HT-29 (cell line): ENCODE measurements at places on chromosomes 3 and 15.

GRCh38 chr15:91867581-91868026 lies 14.1 kb downstream of the SLCO3A1 start:
- DNase-seq, result peak; percentile 93

DNA sequence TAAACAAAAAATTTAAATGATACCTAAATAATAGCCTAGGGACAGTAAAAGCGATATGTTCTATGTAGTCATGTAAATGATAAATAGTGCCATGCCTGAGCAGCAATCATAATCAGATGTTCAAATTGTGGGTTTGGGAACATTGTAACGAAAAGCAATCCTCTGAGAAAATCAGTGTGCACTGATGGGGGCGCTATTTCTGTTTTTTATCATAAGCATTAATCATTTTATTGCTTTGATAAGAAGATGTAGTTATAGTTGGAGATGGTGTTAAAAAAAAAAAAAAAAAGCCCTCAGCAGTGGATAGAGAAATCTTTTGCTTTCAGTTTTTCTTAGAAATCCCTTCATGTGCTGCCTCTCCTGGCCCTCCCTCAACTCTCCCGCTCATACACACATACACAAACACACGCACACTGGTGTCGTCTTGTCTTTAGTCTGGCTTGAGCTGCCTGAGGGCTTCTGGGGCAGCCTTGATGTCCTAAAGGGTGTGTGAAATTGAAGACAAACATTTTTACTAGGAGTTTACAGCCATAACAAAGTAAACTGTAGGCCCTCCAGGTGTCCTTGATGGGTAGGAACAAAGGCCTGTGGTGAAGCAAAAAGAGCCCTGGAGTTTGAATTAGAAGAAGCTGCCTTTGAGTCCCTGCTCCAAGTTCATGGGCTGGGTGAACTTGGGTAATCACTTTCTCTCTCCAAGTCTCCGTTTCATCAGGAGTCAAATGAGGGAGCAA lies 428.1 kb downstream of the SOX2 start:
- no peak for DNase-seq

DNA sequence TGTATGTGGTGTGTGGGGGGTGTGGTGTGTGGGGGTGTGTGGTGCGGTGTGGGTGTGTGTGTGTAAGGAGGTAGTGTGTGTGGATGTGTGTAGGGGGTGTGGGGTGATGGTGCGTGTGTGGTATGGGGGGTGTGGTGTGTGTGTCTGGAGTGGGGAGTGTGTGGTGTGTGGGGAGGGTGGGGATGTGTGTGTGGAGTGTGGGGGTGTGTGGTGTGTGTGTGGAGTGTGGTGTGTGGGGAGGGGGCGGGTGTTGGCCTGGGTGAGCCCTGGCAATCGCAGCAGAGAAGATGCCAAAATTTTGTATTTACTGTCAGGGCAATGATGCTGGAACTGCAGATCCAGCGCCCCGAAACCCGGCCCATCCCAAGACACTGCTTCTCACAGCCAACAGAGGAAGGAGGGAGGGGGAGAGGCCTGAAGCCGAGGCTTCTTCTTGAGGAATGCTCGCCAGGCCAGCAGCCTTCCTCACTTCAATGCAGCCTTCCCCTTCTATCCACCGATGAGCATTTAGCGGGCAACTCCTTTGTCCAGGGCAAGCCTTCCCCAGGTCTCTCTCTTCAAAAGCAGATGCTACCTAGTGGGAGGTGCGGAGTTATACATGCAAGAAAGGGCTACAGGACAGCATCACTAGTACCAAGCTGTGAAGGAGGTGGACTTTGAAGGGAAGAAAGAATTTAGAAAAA lies 11.9 kb upstream of the SRP14 start:
- DNase-seq, result peak; percentile 62

DNA sequence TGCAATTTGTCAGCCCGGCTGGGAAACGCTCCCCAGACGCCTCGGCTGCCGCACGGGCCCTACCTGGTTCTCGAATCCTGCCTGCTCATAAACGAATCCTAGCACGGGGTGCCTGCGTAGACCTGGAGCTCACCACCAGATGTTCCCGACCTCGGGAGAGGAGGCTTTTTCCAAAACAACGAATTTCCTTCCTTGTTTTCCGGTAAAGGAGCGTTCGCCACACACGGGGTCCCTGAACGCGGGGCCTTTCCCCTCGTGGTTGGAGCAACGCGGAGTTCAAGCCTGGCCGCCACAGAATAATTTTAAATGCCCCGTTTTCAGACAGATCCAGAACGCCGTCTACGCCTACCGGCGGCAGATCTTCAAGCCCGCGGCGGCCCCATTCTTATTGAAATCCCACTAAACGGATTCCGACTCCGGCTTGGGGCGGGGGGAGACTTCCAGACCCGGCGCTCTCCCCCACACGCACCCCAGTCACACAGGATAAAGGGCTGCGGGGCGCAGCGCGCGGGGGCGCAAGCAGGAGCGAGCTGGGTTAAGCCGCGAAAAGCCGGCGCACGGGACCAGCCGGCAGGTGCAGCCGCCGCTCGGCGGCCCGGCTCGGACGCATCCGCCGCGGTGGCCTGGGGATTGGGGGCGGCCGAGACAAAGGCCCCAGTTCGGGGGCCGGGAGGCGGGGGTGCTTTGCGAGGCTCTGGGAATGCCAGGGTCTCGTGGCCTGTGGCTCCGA lies 895 bp downstream of the GATA2 start:
- no peak for DNase-seq
